ENCODE measurements at places on chromosomes 4 and X.

GRCh38 chr4:184056877-184057276 is 151.8 kb downstream of the STOX2 start:
- no peak for DNase-seq

DNA sequence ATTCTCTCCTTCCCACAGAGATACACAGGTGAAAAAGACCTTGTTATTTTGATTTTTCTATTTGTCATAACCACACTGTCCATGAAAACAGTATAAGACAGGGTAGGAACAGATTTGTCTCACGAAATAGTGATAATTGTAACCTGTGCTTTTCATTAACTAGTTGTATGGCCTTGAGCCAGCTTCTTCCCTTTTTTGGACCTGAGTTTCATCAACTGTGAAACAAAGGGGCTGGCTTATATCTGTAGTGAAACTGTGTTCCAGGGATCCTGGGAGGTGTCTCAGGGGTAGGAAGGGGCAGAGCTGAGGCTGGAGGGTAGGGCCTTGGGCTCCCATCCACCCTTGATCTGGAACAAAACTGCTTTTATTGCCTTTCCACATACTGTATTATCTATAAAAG is 50.9 kb downstream of the MED28 start:
- no peak for DNase-seq

DNA sequence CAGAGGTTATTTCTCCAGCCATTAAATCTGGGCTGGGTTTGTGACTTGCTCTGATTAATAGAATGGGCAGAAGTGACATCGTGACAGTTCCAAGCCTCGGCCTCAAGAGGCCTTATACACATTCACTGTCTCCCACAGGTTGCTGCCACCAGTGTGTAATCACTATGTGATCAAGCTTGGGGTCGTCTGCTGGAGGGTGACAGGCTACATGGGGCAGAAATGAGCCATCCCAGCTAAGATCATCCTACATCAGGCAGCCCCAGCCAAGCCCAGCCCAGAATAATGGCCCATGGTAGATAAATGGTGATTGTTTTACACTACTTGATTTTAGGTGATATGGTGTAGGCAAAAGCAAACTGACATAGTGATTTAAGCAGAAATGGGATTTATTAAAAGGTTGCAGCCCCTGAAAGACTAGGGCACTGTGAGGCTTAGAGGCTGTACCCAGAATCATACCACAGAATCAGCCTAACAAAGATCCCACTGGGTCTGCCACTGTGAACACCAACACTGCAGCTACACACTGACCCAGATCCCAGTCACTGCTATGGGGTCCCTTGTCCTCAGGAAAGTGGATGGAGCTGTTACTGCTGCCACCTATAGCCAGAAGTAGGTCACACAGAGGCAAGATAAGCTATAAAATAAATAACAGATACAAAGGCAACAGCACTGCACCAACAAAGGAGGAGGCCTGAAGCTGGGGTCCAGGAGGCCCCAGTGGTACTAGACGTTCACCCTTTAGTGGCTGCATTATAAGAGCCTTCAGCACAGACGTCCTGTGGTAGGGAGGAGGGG is 159.6 kb upstream of the RBPJ start:
- DNase-seq: no peak

DNA sequence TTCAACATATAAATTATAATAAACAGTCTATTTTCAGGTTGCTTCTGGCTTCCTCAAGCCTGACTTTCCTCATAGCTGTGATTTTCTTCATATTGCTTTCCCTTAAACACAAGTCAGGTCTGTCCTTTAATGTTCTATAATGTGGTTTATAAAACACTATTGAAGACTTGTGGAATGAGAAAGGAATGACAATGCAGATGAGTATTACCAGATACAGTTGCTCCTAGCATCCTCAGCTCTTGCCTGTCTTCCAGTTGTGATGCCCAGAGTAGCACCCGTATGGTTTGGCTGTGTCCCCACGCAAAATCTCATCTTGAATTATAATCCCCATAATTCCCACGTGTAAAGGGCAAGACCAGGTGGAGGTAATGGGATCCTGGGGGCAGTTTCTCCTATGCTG is 265.7 kb upstream of the BOD1L1 start:
- DNase-seq: no peak

DNA sequence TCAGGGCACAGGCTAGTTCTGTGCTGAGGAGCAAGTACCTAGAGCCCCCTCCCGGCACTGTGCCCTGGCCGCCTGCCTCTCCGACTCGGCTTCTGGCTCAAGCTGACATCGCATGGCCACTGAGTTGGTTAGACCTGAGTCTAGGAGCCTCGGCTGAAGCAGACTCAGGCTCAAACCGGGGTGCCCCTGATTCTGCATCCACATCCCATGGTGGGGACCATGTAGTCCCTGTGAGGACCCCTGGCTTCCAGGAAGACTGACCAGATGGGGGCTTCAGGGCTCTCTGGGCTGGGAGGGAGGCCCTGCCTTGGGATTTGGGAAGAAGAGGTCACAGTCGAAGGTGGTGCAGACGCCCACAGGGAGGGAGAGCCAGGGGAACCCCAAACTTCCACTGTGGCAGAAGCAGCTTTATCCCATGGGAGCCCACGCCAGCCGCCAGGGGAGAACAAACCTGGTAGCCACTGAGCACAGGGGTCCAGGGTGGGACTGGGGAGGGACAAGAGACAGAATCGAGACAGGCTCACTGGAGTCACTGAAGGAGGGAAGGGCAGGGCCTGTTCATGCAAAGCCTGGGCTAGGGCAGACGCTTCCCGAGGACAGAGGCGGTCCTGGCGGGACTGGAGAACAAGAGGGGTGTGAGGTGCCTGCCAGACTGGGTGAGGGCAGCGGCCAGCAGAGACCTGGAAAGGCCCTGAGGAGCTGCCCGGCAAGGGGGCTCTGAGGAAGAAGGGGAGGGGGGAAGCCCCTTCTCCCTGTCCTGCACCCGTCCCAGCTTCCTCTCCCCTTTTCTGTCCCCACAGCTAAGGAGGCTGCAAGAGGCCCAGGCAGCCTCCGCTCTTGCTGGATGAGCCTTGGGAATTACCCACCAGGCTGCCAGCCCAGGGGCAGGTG is 1.1 kb downstream of the PDE6B start:
- DNase-seq: no peak

GRCh38 chr4:162409048-162409447 is 245.2 kb upstream of the FSTL5 start:
- no peak for DNase-seq

GRCh38 chr4:41882625-41883347 is 52.4 kb upstream of the TMEM33 start:
- DNase-seq: no peak

DNA sequence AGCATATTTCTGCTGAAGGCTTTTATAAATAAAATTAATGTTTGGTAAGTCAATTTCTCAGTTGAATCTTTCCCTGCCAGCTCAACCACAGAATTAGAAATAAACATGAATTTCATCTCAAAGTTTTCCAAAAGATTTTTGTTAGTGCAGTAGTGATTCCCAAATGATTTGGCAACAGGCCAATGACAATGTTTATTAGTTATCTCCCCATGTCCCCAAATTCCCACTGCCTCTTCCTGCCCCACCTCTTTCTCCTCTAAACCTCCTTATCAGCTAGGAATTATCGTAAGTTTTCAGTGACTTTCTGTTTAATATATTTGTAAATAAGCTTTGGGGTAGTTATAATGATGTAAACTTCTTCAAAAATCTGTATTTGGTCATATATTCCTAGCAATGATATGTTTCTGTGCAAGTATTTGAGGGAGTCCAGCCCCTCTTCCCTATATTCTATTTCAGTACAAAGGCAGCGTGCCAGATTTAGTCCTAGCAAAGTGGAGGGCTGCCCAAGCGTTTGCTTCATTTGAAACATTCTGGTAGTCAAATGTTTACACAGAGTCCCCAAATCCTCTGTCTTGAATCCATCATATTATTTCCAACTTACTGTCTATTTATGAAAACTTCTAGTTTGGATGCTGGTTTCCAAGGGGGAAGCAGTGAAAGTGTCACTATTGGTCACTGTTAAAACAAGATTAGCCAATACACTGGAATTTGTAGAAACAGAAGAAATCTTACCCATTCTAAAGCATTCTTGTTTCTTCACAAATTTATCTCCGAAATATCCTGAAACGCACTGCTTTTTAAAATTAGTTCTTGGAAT is 33.7 kb upstream of the ANKRD50 start:
- DNase-seq: no peak

DNA sequence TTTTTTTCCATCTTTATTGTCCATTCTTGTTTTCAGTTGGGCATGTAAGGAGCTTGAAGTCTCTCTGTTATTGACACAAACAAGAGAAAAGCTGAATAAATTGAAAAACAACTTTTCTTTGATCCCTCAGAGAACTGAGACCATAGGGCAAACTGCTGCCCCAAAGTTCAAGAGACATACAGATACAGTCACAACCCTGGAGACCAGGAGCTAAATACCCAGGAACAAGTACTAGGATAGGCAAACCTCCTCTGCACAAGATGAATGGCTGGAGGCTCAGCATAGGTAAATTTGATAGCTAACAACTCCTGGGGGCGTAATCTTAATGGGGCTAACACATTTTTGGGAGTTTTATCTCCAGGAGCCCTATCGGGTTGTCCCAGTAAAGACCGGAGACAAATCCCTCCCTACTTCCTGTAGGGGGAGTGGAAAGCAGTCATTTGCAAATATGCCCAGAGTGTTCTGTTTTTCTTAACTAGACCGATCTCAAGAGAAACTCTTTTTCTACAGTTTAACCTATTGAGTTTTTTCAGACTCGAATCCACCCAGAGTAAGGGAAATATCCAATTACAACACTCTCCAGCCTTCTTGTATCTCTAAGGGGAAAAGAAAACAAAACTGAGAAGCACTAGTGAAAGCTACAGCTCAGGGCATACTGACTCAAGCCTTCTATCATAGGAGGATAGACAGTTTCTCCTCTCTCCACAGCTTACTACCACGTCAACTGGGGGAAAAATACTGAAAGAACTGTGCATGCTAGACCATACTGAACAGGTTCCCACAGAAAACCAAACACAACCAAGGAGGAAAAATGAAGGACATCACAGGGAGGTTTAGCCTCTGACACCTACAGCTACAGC is 23.1 kb downstream of the MAGEA8 start:
- peak; percentile 13 for DNase-seq
